ENCODE measurements at places on chromosomes 7 and 10.
A peak's percentile ranks its signal among the peaks of the same experiment; 100 is the strongest.

GRCh38 chr10:48574322-48574796 lies 30.5 kb downstream of the ARHGAP22 start:
- DNase-seq, result no peak

DNA sequence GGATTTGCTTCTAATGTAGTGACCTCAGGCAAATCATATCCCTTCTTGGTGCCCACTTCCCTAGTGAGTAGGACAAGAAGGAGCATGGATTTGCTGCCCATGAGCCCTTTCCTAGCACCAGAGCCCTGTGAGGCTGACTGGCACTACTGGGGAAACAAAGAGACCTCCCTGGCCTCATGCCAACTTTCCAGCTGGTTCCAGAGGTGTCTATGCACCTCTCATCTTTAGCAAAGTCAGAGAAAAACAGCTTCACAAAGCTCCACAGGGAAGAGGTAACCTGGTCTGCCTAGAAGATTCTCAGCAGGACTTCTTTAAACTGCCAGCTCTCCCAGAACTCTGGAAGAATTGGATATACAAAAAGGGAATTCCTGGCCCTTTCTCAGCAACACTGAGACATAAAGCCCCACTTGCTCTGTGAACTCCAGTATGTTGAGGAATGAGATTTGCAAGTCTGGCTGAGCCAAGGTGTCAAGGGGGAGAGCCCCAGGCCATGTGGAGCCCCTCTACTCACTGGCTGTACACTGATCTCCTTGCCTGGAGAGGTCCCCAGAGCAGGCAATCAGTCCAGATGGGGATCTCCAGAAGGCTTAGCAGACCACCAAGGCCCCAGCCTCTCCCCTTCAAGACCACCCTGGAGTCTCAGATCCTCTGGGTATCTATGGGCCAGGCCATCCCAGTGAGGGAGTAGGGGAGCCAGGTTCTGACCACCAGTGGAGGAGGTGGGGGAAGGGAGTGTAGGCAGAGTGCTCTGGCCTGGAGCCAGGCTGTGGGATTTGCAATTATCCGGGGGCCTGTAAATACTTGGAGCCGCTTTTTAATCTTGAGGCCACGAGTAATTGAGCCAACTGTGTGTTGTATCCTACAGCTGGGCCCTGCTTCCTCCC lies 24.4 kb upstream of the RBM20 start:
- no peak for DNase-seq

- peak; percentile 4 for DNase-seq
Measured at GRCh38 chr10:29386342-29386999, 97.6 kb downstream of the LYZL1 start.

DNA sequence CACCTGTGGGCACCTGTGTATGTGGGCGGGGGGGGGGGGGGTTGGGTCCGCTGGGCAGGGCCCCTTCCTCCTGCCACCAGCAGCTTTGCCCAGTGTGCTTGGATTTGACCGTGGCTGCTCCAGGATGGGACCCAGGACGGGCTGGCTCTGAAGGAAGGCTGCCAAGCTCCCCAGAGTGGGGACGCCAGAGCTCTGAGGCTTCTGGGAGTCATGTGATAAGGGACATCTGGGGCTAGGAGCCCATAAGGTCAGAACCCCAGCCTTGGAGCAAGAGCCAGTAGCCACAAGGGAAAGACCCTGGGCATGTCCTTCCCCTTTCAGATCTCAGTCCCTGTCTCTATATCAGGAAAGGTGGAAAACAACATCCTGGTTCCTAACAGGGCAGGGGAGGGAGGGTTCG lies 21.8 kb upstream of the AMZ1 start:
- no peak for DNase-seq

- DNase-seq, result no peak
Measured at GRCh38 chr10:12340937-12341336, 8.4 kb upstream of the CAMK1D start.

GRCh38 chr7:102222445-102222844 lies 64.2 kb upstream of the SH2B2 start:
- DNase-seq, result no peak

GRCh38 chr7:140364819-140365218 lies 33.5 kb downstream of the SLC37A3 start:
- no peak for DNase-seq

DNA sequence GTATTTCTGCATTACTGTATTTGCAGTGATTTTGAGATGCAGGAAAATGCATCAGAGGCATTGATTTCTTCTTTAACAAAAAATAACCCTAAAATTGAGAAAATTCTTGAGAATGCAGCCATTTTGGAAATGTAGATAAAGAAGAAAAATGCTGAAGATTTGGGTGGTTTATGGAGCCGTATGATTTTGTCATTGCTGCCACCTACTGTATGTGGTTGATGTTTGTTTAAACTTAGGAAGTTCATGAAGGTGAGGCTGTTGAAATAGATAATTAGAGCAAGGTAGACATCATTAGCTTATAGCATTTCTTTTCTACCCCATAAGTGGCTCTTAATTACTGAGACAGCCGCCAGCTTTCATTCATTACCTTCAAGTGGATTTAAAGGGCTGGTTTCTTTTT lies 92.1 kb upstream of the SAMD8 start:
- DNase-seq, result no peak

DNA sequence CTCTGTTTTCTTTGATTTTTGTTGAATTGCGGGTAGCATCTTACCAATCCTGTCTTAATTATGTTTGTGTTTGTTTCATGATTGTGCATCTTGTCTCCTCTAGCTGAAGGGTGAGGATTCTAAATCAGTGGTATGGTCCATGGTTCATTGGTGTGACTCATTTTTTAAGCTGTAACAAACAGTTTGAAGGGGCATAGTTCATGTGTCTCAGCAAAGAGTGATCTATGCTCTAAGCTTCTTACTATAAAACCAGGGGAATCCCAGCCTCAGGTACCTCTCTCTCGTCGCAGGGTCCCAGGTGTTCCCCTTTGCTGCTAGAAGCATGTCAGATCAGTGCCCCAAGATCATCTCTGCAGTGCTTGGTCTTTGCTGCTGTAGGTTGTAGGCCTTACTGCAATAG lies 100.1 kb downstream of the OTUD1 start:
- DNase-seq, result no peak

DNA sequence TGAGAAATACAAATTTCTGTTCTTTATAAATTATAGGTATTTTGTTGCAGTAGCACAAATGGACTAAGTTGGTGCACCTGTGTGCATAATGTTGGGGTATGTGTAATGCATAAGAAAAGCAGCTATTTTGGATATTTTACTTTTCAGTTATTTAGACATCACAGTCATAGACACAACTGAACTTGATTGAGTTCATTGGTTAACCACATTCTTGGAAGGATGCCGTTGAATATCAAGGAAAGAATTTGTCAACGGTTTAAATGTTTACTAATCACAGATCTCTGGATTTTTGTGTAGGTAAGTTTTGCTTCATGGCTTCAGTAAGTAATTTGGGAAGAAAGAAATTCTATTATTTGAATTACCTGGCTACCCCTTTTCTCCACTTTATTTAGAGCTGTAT lies 4.1 kb downstream of the OTUD1 start:
- DNase-seq, result no peak

GRCh38 chr7:401495-401894 lies 111.5 kb downstream of the FOXL3 start:
- DNase-seq, result no peak

- DNase-seq, result no peak
Measured at GRCh38 chr7:4631380-4632179, 50.5 kb upstream of the FOXK1 start.

DNA sequence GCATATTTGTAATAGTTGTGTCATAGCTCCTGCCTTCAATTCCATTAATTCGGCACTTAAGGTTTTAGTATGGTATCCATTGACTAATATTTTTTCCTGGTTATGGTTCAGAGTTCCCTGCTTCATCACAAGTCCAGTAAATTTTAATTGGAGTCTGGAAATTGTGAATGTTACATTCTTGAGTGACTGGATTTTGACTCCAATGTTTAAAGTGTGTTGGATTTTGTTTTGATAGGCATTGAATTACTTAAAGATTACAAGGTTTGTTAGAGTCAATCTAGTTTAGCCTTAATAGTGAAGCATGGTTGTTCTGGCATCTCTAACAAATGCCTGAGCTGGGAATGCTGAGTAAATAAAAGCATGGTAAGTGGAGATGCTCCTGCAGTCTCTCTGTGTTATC lies 326.6 kb upstream of the IGFBP3 start:
- no peak for DNase-seq

DNA sequence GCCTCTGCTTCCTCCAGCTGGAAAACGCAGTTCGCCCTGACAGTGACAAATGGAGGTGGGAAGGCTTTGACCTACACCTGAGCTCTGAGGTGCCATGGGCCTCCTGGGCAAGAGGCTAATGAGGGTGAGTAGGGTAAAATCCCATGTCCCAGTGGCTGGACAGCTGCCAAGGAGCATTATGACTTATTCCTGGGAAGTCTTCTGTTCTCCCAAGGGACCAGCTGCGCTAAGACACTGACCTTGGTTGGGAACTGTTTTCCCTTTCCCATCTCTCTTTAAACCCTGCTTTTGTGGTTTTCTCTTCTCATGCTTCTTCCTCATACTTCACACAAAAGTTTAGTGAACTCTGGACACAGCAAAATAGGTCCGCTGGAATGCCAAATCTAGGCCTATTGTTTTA lies 72.6 kb downstream of the COPG2 start:
- no peak for DNase-seq

- DNase-seq, result no peak
Measured at GRCh38 chr10:31921031-31921430, 7.6 kb downstream of the ARHGAP12 start.

- no peak for DNase-seq
Measured at GRCh38 chr10:89651916-89652573, 7.0 kb upstream of the PANK1 start.

GRCh38 chr7:75966190-75966961 lies 28.0 kb downstream of the TMEM120A start:
- no peak for DNase-seq

DNA sequence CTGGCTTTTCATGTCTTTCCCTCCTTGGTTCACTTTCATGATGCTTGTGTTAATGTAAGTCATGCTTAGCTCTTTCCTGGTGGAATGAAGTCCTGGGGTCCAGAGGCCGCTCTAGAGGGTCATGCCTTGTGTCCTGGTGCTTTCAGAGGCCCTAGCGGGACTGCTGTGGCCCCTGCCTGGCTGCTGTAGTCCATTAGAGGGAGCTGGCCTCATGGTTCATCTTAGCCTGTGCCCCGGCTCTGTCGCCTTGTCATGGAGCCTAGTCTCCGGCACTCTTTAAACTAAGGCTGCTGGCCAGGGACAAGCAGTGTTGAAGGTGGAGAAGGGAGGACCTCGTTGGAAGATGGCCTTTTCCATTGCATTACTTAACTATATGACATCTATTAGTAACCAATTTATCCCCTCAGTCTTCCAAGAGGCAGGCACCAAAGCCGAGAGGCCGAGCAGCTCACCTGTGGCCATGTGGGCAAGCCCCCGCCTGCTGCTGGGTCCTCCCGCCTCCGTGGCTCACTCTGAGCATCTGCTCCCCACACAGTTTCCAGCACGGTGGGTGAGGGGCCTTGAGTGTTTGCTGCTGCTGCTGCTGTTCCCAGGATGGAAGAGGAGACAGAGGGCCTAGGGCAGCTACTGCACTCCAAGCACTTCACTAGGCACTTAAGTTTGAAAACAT lies 5.0 kb upstream of the NDUFB2 start:
- DNase-seq, result no peak

- no peak for DNase-seq
Measured at GRCh38 chr7:48067475-48067874, 21.6 kb upstream of the UPP1 start.

- no peak for DNase-seq
Measured at GRCh38 chr7:127978421-127978820, 52.8 kb downstream of the LRRC4 start.

DNA sequence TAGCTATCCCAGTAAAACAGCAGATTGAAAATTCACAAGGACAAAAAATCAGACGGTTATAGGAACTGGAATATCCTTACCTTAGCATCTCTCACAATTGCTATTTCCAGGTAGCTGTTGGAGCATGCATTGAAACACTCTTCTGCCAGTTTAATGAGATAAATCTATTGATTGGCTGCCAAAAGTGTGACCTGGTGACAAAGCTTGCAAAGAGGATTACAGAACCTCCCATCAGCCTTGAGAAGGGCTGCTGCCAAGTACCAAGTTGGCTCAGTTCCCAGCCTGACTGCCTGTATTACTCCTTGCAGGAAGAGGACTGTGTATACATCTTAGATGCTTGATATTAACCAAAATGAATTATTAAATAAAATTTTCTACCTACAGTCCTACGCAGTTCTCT lies 5.1 kb downstream of the PRLHR start:
- DNase-seq, result no peak

DNA sequence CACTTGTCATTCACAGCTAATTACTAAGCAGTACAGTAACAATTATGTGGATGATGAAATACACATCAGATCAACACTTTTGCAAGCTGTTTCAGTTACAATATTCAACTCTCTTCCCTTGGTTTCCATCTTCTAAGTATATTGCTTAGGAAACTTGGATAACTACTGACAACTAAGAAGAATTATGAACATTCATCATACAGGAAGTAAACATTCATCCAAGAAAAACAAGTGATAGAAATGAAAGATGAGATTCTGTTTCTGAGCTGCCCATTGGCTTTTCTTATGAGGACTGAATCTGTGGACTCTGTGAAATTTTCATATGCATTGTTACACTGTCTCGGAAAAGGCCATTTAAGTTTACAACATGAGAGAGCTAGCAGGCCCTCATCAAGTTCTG lies 240.2 kb downstream of the PRKG1 start:
- DNase-seq, result no peak

DNA sequence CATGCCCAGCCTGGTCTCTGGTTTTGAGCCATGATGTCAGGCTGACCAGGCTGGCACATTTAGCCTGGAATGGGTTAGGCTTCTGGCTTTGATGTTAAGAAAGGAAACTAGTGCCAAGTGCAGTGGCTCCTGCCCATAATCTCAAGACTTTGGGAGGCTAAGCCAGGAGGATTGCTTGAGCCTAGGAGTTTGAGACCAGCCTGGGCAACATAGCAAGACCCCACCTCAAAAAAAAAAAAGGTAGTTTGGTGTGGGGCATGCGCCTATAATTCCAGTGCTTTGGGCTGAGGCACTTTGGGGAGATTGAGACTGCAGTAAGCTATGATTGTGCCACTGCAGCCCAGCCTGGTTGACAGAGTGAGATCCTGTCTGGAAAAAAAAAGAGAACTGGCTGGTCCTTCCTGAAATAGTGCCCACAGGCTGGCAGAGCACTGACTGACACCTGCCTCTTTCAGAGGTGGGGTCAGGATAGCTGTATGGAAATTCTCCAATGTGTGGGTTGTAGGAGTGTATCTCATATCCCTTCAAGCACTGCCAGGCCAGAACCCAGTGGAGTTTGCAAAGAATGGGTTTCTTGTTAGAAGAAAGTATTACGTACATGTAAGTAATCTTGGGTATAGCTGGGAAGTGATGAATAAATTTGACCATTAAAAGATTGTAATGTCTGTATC lies 61.3 kb downstream of the KAT6B start:
- no peak for DNase-seq

- DNase-seq, result no peak
Measured at GRCh38 chr7:106057962-106058927, 53.9 kb downstream of the SYPL1 start.

DNA sequence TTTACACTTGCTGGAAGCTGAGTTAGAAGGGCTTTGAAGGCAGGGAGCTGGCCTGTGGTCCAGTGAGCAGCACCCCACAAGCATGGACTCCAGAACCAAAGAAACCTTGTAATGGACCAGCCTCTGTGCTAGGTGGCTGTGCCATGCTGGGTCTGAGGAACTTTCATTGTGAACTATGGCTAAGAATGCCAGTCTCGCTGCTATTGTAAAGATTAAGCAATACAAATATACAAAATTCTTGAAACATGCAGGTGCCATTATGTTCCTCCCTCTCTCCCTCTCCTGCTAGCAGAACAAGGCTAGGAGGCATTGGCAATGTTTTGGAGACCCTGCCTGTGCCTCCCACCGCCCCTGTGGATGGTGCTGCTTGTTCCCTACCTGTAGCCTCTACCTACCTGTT lies 105.0 kb downstream of the PKD1L1 start:
- DNase-seq, result no peak
